ENCODE measurements at places on chromosomes 11 and 22.

DNA sequence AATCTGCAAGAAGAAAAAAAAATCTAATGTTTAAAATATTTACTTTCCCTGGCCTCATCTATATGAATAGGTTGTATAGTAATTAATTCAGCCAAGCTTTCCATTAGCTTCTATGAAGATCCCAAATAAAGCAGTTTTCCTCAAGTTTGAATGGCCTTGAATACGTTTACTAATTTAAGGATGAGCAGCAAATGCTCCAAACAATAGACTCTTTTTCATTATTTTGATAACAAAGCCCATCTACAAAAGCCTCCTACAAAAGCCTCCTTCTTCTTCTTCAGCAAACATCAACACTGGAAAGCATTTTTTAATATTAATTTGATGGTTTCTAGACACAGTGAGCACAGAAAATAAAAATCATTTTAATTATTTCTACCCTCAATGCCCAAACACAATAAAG, 1130.3 kb upstream of the CNTN5 start:
- peaks cover 8% of the 10 kb centered on the region for H3K4me1 ChIP-seq
- DNase-seq = no peak
- no peaks in the 10 kb centered on the region for H3K27me3 ChIP-seq
- no peak overlapping the region for H3K4me3 ChIP-seq
- H3K36me3 ChIP-seq = no peaks in the 10 kb centered on the region

DNA sequence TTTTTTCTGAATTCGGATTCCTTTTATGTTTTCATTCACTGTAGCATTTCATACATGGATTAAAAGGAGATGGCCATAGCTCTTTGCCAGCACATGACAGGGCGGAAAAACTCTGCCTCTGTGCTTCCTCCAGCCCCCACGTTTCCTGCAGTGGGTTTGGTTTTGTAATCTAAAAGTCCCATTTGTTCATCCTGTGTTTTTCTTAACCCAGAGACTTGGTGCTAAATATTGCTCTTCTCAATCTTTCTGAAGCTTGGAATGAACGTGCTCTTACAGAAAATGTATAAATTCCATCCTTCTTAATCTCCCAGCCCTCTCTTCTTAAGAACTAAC, 89.9 kb downstream of the PPP6R3 start:
- H3K27ac ChIP-seq = no peak overlapping the region
- peaks cover 28% of the 10 kb centered on the region for H3K4me1 ChIP-seq
- DNase-seq = no peak
- no peak overlapping the region for H3K4me3 ChIP-seq
- H3K36me3 ChIP-seq = peaks cover 21% of the 10 kb centered on the region

GRCh38 chr22:31036671-31037550, 44.2 kb upstream of the SMTN start:
- DNase-seq = no peak
- H3K4me3 ChIP-seq = no peak overlapping the region
- H3K4me1 ChIP-seq = peaks cover 8% of the 10 kb centered on the region
- H3K36me3 ChIP-seq = no peaks in the 10 kb centered on the region
- no peak overlapping the region for H3K27ac ChIP-seq

- no peaks in the 10 kb centered on the region for H3K4me1 ChIP-seq
- no peak overlapping the region for H3K27ac ChIP-seq
- no peaks in the 10 kb centered on the region for H3K27me3 ChIP-seq
- H3K4me3 ChIP-seq = no peak overlapping the region
Observed at GRCh38 chr22:29964776-29965175, 81.8 kb downstream of the MTMR3 start.

- peaks cover 54% of the 10 kb centered on the region for H3K4me1 ChIP-seq
- DNase-seq = no peak
- peaks cover 15% of the 10 kb centered on the region for H3K36me3 ChIP-seq
- peaks cover 10% of the 10 kb centered on the region for H3K27me3 ChIP-seq
Observed at GRCh38 chr11:65118097-65118837, 766 bp upstream of the ZNHIT2 start.

DNA sequence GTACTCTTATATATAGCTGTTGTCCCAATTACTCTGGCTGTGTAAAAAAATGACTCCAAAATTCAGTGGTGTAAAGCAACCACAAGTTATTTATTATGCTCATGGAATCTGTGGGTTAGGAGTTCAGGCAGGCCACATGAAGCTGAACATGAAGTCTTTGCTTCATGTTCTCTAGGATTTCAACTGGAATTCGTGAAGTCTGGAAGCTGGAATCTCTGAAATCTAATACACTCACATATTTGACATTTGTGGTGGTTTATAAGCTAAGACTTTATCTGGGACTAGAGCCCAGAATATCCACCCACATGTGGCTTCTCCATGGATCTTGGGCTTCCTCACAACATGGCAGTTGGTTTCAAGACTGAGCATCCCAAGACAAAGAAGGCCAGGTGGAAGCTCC, 430.6 kb downstream of the MIAT start:
- no peak overlapping the region for H3K27ac ChIP-seq
- no peak for DNase-seq
- peaks cover 5% of the 10 kb centered on the region for H3K4me1 ChIP-seq

DNA sequence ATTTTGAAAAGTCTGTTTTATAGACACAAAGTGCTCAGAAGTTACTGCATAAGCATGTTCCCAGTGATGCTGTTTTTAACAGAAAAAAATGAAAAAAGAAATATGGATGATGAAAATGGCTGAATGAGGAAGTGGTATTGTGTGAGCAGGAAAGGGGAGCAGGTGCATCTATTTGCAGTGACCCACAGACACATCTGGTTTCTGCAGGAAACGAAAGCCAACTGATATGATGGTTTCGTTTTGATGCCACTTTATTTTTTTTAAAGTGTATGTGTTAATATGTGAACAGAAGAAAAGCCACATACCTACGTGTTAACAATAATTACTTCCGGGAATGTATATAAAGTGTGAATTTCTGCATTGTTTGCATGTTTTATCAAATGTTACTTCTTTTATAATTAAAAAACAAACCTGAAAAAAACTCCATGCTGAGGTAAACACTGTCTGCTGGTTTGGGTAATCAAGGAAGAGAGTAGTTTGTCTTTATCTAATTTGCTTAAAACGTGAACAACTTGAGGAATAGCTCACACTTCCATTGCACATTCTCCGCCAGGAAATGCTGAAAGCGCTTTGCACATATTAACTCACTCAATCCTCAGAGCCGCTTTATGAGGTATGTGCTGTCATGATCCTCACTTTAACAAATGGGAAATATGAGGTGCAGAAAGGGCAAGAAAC, 1335.9 kb downstream of the TBC1D22A start:
- no peaks in the 10 kb centered on the region for H3K36me3 ChIP-seq
- DNase-seq = no peak
- H3K27ac ChIP-seq = no peak overlapping the region
- peaks cover 3% of the 10 kb centered on the region for H3K27me3 ChIP-seq
- no peaks in the 10 kb centered on the region for H3K4me1 ChIP-seq
- no peak overlapping the region for H3K4me3 ChIP-seq

GRCh38 chr11:92589512-92589911, 364.9 kb downstream of the FAT3 start:
- DNase-seq = no peak
- H3K4me3 ChIP-seq = no peak overlapping the region
- peaks cover 3% of the 10 kb centered on the region for H3K27me3 ChIP-seq

GRCh38 chr11:20099527-20099926, 60.7 kb downstream of the DBX1 start:
- DNase-seq = no peak
- H3K27me3 ChIP-seq = no peaks in the 10 kb centered on the region
- H3K4me1 ChIP-seq = no peaks in the 10 kb centered on the region
- no peak overlapping the region for H3K27ac ChIP-seq
- no peak overlapping the region for H3K4me3 ChIP-seq
- peaks cover 7% of the 10 kb centered on the region for H3K36me3 ChIP-seq

DNA sequence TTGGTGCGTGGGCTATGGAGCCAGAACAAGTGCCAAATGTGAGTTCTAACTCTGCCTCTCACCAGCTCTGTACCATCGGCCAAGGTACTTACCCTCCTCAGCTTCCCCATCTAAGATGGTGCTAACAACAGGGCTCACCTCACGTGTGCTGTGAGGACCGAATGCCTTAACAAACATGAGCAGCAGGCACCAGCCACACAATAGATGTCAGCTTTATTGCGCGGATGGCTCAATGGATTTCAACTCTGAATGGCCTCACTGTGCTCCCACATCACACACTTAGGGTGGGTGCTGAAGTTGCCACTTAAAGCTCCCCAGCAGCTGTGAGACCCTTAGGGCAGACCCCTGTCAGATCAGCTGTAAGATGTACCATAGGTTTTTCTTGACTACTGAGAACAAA, 24.1 kb downstream of the RELT start:
- H3K36me3 ChIP-seq = no peaks in the 10 kb centered on the region
- DNase-seq = no peak
- no peaks in the 10 kb centered on the region for H3K27me3 ChIP-seq
- H3K4me1 ChIP-seq = peaks cover 18% of the 10 kb centered on the region
- H3K27ac ChIP-seq = no peak overlapping the region

DNA sequence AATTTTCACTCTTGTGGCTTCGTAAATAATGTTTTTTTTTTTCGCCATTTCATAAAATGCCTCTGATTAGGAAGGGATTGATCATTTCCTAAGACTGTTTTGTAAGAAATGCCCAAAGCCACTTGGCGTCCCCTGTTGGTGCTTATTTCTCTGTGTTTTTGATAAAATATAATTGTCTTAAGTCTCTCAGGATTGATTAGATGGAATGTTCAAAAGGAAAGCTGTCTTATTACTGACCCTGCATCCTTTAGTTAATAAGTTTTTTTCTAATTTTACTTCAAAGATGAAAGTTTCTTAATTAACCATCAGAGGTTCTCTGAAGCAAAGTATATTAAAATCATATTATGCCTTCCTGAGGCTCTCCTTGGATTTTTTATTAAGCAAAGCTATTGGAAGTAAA, 624.3 kb upstream of the TENM4 start:
- DNase-seq = no peak
- H3K4me3 ChIP-seq = no peak overlapping the region
- no peaks in the 10 kb centered on the region for H3K27me3 ChIP-seq

DNA sequence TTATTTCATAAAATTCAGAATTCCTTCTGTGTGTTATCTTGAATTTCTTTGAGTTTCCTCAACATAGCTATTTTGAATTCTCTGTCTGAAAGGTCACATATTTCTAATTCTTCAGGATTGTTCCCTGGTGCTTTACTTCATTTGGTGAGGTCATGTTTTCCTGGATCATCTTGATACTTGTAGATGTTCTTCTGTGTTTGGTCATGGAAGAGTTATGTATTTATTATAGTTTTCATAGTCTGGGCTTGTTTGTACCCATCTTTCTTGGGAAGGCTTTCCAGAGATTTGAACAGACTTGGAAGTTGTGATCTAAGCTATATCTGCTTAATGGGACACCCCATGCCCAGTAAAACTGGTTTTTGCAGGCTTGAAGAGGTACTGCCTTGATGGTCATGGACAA, 149.6 kb downstream of the METTL15 start:
- no peak overlapping the region for H3K4me3 ChIP-seq
- DNase-seq = no peak
- peaks cover 34% of the 10 kb centered on the region for H3K36me3 ChIP-seq
- H3K27me3 ChIP-seq = no peaks in the 10 kb centered on the region
- no peak overlapping the region for H3K27ac ChIP-seq

GRCh38 chr22:45533703-45534102, 31.0 kb downstream of the FBLN1 start:
- H3K27ac ChIP-seq = no peak overlapping the region
- no peaks in the 10 kb centered on the region for H3K36me3 ChIP-seq
- H3K4me3 ChIP-seq = no peak overlapping the region
- peaks cover 2% of the 10 kb centered on the region for H3K27me3 ChIP-seq
- H3K4me1 ChIP-seq = peaks cover 8% of the 10 kb centered on the region

- no peak overlapping the region for H3K27ac ChIP-seq
- no peak for DNase-seq
- no peaks in the 10 kb centered on the region for H3K36me3 ChIP-seq
Observed at GRCh38 chr11:93611836-93612677, 49.4 kb upstream of the CEP295 start.

GRCh38 chr22:20060700-20061480, 19.2 kb upstream of the DGCR8 start:
- peaks cover 3% of the 10 kb centered on the region for H3K36me3 ChIP-seq
- no peak overlapping the region for H3K4me3 ChIP-seq
- H3K4me1 ChIP-seq = peaks cover 7% of the 10 kb centered on the region
- no peak overlapping the region for H3K27ac ChIP-seq
- H3K27me3 ChIP-seq = no peaks in the 10 kb centered on the region

GRCh38 chr11:4178813-4179662, 84.4 kb downstream of the RRM1 start:
- no peak overlapping the region for H3K4me3 ChIP-seq
- DNase-seq = no peak
- H3K36me3 ChIP-seq = no peaks in the 10 kb centered on the region
- no peak overlapping the region for H3K27ac ChIP-seq

DNA sequence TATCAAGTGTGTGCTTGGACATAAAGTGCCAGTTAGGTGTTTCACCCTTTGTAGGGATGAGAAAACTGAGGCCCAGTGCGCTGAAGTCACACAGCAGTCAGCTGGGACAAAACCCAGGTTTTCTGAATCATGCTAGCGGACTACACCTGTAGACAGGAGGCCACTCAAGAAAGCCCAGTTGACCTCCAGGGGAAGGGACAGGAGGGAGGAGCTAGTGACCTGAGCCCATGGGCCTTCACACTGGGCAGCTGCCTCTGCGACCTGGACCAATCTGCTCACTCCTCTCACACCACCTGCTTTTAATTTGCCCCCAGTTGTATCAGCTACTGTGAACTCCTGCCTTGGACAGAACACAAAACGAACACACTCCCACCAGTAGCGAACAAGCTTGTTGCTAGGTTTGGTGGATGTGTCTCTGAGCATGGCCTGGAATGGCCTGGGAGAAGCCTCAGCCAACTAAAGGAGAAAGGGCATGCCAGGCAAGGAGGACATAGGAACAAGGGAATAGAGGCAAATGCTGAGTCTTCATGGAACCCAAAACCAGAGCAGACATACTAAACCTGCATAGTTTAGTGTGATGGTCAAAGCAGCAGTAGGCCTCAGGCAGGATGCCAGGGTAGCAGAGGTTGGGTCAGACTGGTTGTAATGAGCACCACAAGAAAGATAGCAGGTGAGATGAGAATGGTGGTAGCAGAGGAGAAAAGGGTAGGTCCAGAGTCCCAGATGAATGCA, 7.2 kb downstream of the LMO1 start:
- H3K27me3 ChIP-seq = peaks cover 15% of the 10 kb centered on the region
- no peak overlapping the region for H3K27ac ChIP-seq
- H3K4me3 ChIP-seq = no peak overlapping the region
- no peak for DNase-seq
- H3K36me3 ChIP-seq = no peaks in the 10 kb centered on the region
- no peaks in the 10 kb centered on the region for H3K4me1 ChIP-seq

Measured in neural crest cell (in vitro differentiated cells).